ENCODE measurements at places on chromosomes 12 and 14.

GRCh38 chr12:109625131-109625559, 51.6 kb downstream of the MVK start:
- DNase-seq, result peak; percentile 14

DNA sequence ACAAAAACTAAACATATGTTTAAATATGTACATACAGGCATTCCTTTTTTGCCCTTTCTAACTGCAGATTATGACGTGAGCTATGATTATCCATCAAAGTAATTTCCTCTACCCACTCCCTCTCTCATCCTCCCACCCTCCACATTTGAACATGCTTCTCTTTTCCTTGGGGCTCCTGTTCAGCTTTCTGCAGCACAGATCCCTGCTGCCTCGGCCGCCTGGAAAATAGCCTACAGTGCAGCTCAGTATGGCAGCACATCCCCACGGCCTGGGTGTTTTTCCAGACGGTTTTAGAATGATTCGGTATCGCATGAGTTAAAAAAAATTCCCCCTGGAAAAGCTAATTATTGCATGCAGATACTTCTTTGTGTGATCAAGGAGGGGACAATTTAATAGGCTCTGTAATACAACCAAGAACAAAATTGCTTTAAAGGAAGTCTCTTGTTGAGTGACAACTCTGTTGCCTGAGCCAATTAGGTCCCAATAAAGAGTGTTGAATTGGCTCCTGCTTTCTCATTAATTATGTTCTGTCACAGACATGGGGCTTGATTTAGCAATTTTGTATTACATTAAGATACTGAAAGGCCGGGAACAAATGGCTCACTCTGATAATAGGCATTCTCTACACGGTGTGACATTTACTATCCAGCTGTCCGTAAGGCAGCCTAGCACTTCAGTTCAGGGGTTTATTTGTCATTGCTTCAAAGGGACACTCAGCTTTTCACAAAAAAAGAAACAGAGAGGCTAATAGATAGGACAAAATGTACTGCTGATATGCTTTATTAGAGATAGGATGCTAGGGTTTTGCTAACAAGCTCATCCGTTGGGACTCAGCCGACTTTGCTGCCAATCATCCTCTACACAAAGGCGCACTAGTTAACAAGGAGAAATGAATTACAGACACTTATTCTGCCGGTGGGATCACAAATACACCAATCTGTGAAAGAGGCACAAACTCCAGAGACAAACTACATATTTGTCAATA, 285.8 kb upstream of the G2E3 start:
- no peak for DNase-seq

DNA sequence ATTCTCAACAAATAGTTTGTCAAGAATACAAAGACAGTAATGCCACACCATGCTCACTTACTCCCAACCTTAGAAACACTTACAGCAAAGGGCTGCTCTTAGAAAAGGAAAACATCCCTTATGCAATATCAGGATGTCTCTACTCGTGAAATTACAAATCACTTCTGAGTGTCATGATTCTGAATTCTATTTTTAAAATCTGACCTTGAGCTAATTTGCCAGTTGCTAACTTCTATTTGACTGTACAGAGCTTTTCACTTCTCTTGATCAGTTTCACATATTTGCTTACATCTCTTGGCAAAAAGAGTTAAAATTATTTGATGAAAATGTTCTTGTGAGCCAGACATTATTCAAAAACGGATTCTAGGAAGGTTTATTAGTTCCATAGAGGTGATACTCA, 136.7 kb upstream of the SLC35F4 start:
- DNase-seq, result no peak

DNA sequence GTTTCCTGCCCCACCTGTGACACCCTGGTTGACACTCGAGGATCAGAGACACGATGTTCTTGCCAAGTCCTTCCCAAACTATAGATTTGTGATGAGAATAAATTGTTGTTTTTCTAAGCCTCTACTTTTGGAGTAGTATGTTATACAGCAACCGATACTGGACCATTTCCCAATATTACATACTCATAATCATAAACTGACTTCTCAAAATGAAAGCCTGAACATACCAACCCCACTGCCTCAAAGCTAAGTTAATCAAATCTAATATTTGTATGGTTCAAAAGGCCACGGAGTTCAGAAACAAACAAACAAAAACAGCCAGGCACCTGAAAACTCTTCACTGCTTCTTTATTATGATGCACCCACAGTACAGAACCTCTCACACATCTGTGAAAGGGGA, 52.3 kb upstream of the GPHB5 start:
- DNase-seq, result no peak

GRCh38 chr12:11752403-11753149, 103.1 kb downstream of the ETV6 start:
- DNase-seq, result no peak
